ENCODE measurements at places on chromosomes 2 and 18.

DNA sequence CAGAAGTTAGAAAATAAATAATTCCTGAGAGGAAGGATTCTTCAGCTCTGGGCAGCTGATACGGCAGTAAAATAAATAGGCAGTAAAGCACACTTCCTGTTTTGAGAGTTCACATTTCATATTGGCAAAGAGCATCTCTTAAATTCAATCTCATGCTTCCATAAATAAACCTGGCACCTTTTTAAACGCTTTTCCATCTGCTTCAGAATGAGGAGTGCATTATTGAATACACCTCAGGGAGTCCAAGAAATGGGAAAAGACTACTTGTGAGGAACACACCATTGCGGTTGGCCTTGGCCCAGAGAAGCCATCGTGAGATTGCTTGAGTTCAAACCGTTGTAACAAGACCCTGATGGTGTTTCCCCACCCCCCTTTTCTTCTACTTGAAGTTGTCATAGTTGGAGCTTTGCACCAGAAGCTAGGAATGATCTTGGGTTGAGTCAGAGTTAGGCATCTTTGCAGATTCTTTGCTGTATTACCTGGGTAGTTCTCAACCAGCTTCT is 123.9 kb downstream of the RDH14 start:
- DNase-seq, result no peak

DNA sequence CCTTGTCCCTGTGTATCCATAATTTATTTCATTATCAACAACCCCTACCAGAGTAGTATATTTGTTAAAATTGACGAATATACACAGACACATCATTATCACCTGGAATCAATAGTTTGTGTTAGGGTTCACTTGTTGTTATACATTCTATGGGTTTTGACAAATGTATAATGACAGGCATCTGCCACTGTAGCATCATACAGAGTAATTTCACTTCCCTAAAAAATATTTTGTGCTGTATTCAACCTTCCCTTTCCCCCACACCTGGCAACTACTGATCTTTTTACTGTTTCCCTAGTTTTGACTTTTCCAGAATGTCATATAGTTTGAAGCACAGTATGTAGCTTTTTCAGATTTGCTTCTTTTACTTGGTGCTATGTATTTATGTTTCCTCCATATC is 132.0 kb downstream of the ZNF804A start:
- no peak for DNase-seq

- DNase-seq, result no peak
These were observed 42.8 kb upstream of the LDLRAD4 start for GRCh38 chr18:13175754-13176210.

GRCh38 chr2:172373766-172374165 is 53.6 kb upstream of the ITGA6 start:
- no peak for DNase-seq

DNA sequence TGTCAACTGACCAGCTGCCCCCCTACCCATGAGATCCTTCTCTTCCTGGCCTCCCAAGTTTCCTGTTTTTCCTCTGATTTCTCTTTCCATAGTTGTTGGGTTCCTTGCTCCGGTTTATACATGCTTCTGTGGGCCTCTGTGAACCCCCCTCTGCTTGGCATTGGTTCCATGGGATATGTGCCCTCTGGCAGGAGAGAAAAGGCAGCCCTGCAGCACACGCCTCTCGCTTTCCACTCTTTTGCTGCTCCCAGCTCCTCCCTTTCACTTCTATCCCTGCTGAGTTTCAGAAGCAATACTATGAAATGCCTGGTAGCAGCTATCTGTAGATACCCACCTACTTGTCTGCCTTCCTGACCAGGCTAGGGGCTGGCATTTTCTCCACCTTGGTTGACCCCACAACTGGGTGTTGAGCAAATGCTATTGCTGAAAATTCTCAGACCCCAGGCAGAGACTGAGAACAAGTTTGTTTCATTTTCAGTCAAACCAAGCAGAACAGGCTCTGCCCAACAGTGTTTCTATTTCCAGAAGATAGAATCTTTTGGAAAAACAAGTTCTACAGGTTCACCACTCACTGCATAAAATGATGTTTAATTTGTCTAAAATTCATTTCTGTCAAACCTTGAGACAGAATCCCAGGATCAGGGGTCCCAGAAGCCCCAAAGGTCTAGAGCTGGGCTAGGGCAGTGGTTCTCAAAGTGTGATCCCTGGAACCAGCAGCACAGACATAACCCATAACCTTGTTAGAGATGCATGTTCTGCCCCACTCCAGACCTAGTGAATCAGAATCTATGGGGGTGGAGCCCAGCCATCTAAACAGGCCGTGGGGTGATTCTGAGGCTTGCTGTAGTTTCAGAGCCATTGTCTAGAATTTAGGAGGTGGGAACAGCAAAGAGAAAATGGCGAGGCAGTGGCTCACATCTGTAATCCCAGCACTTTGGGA is 13.4 kb downstream of the CAPG start:
- no peak for DNase-seq

DNA sequence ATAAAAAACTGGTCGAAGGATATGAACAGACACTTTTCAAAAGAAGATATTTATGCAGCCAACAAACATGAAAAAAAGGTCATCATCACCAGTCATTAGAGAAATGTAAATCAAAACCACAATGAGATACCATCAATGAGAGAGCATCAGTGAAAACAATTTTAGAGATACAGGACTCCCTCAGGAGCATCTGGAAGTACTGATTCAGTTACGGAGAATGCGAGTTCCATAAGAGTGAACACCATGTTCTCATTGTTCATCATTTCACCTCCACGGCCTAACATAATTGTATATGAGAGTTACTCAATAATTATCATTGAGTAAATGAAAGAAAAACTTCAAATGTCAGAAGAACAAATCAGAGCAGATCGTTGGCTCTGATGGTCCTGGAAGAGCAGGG is 140.9 kb upstream of the TANK start:
- DNase-seq, result no peak

DNA sequence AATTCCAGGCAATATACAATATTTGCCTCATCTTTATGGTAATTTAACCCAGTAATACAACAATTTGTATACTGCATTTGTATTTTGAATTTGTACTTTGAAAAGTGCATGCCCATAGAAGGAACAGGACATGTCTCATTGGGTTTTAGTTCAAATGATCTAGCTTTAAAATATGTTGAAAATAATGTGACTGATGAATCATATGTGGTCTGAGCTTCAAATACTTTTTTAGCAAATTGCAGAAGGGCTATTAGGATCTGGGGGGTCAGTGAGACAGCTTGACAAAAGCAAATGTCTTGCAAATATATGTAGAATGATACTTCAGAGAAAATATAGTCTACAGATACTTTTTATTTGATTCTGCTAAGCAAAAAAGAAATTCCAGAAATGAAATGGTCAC is 248.9 kb downstream of the DCC start:
- no peak for DNase-seq

GRCh38 chr18:23498877-23499276 is 4.4 kb upstream of the RMC1 start:
- no peak for DNase-seq

DNA sequence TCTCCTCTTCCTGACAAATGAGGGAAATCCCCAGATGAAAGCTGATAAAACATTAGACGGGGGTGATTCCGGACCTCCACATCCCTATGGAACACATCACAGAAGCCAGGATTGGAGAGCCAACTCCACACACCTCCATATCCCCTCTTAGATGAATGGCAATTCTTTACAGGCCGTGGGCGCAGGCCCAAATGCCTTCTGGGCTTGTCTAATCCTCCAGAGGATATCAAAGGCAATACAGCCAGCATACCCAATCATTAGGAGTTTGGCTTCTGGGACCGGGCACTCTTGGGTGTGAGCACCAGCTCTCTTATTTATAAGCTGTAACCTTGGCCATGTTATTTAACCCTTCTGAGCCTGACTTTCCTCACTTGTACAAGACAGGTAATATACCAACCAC is 15.0 kb upstream of the CYP1B1 start:
- DNase-seq, result no peak

- DNase-seq, result no peak
These were observed 773 bp downstream of the CMPK2 start for GRCh38 chr2:6864923-6865345.

GRCh38 chr2:85990084-85990483 is 101.3 kb upstream of the ST3GAL5 start:
- DNase-seq, result no peak

GRCh38 chr18:24837066-24837465 is 376.6 kb downstream of the HRH4 start:
- DNase-seq, result no peak

GRCh38 chr2:2306878-2307277 is 24.2 kb downstream of the MYT1L start:
- DNase-seq, result no peak

- no peak for DNase-seq
These were observed 17.1 kb upstream of the THADA start for GRCh38 chr2:43612944-43613343.

DNA sequence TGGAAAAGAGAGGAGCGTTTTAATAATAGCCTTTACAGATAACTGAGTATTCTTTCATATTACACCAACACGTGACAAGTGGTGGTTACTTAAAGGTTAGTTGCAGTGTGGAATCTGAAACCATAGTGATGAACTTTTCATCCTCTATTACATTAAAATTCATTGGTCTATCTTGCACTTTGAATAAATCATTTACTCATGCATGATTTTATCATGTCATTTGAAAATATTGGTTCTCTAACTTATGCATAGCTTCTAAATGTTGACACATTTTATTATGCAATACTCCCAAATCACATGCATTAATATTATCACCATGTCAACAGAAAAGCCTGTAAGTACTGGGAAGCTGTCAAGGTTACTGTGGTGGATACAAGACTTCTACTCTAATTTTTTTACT is 1432.2 kb downstream of the LRP1B start:
- DNase-seq, result no peak

GRCh38 chr2:176189681-176190641 is 1.5 kb downstream of the HOXD1 start:
- no peak for DNase-seq

- no peak for DNase-seq
These were observed 190.5 kb downstream of the LOXHD1 start for GRCh38 chr18:46466234-46467160.

- DNase-seq, result no peak
These were observed 136.1 kb downstream of the NEDD4L start for GRCh38 chr18:58180172-58180571.

DNA sequence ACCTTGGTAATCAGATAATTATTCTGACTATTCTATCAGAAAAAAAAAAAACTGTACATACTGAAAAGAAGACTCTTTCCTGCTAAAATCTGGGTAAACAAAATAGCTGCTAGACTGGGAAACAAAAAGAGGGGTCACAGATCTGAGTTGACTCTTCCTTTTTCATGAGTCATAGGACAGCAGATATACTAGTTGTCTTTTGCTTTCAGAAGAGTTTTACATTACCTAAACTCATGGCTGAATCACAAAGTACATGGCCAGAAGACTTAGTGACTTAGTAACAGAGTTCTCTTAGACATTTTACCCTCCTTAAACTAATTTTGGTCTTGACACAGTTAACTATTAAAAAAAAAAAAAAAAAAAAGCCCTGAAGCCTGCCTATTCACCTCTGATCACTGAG is 834.0 kb upstream of the FSHR start:
- no peak for DNase-seq

DNA sequence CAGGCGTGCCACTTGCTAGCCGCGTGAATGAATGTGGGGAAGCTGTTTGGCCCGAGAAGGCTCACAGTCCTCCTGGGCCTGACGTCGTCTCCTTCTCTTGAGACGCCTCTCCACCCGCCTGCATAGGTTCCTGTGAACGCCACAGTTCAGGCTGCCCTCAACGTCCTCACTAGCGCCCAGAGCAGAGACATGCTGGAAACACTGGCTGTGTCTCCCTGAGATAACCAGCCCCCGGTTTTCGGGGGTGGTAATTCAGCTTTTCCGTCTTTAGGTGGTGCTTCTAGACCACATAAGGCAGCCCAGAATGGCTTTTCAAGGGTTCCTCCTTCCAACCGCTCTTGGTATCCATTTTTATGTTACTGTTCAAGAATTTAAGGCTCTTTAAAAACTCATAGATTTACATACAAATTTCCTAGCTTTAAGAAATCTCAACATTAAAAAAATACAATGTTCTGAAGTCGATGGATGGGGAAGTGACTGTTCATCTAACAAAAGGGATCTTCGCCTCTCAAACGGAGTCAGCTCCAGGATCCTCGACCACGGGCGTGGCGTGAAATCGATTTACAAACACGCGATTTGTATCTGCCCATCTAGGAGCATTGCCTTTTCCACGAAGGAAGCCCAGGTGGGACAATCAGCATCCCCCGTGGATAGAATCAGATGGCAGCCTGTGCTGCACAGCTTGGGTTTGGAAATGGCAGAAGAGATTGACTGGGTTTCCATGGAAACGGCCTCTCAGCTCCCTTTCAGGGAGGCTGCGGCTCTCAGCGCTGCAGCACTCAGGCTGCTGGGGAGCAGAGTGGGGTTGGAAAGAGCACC is 110.6 kb upstream of the PXDN start:
- peak; percentile 52 for DNase-seq

- no peak for DNase-seq
These were observed 14.4 kb downstream of the IL36B start for GRCh38 chr2:113038291-113038690.

DNA sequence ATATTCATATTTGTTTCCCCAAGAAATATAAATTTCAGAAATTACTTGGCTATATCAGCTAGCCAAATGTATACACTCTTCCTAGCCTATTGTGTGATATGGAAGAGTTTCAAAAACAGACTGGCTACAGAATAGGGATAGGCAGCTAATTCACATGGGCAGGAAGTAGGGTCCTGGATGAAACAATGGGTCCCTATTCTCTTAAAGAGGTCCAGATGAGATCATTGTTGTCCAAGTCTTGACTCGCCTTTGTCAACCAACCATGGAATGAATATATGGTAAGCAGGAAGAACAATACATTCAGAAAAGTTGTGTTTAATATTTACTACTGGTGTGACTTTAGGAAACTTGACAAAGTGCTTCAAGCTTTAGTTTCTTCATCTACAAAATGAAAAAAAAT is 319.9 kb downstream of the NBAS start:
- DNase-seq, result no peak

DNA sequence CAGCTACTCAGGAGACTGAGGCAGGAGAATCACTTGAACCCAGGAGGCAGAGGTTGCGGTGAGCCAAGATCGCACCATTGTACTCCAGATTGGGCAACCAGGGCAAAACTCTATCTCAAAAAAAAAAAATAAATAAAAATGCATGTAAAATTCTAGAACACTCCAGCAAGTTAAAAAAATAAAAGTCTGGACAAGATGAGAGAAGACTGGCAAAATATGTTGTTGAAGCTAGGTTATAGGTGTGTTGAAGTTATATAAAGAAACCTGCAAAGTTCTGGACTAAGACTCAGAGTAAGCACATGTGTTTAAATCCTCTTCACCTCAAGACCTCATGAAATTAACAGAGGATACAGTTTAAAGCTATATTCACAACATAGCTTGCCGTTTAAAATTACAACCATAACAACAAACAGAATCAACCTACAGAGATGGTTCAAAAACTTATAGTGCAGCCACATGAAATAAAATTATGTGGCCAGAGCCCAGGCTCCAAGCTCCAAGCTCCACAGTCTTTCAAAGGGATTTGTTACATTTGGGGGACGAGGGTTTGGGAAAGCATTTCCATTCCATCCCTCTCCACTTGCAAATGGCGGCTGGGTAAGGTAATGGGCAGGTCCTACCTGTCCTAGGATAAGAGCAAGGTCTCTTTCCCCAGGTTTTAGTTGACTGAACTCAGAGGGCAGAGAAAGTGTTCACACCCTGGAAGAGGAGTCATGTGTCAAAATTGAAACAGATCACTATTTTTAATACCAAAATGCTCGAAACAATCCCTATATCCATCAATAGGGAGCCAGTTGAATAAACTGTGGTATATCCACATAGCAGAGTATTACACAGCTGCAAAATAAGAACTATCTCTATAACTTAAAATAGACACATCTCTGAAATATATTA is 59.9 kb upstream of the MYCN start:
- no peak for DNase-seq

Data from anterior cingulate cortex (tissue), 58 donors.